ENCODE measurements at places on chromosomes 5 and 9. TPM values are rescaled to one million over a fixed set of nuclear protein-coding genes. Genes with fewer than 3 reads are reported as not detected.

Gene ZNF367
- polyA plus RNA-seq, result not detected

- DNase-seq, result no peak
These were observed 228.3 kb downstream of the PDE4D start for GRCh38 chr5:59665086-59665831.

Gene NSG2
- not detected for polyA plus RNA-seq

Gene DNAH5
- polyA plus RNA-seq, result not detected

Gene ENG
- not detected for polyA plus RNA-seq
